ENCODE measurements at places on chromosomes 2 and 18. TPM values are rescaled to one million over a fixed set of nuclear protein-coding genes. Genes with fewer than 3 reads are reported as not detected.

GRCh38 chr2:139177041-139177440 lies 396.9 kb upstream of the NXPH2 start:
- DNase-seq = no peak

- DNase-seq = no peak
These were observed 32.5 kb upstream of the RMDN2 start for GRCh38 chr2:37892436-37893114.

DNA sequence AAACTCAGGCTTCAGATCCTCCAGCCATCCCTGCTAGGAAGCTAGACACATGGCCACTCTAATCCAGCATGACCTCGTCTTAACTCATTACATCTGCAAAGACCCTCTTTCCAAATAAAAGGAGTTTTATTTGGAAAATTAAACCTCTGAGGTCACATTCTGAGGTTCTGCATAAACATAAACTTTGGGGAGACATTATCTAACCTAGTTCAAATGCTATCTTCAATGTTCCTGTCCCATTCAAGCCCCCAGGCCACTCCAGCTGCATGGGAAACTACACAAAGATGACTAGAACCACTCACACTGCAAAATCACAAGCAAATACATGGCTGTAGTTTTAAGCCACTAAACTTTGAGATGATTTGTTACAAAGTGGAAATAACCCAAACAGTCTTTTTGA lies 99.0 kb upstream of the RNF152 start:
- no peak for DNase-seq

- DNase-seq = no peak
These were observed 3.4 kb downstream of the FZD7 start for GRCh38 chr2:202037086-202037485.

- no peak for DNase-seq
These were observed 4.1 kb upstream of the WNT6 start for GRCh38 chr2:218855305-218856166.

DNA sequence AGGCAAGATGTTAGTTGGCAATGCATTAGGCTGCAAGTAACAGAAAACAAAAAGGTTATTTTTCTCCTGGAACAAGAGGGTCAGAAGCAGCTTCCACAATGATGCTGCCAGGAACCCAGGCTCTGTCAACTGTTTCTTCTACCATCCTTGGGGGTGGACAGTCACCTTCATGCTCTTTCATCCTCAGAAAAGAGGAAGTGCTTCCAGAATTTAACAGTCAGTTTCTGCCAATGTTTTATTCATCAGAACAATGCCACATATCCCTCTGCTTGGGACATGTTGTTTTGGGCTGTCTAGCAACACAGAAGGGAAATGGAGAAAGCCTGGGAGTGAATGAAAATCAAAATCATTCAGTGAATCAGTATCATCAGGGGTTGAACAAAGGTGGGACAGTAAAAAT lies 7.1 kb downstream of the TMEM182 start:
- no peak for DNase-seq

Gene ERMN
- total RNA-seq = 0.70 TPM

DNA sequence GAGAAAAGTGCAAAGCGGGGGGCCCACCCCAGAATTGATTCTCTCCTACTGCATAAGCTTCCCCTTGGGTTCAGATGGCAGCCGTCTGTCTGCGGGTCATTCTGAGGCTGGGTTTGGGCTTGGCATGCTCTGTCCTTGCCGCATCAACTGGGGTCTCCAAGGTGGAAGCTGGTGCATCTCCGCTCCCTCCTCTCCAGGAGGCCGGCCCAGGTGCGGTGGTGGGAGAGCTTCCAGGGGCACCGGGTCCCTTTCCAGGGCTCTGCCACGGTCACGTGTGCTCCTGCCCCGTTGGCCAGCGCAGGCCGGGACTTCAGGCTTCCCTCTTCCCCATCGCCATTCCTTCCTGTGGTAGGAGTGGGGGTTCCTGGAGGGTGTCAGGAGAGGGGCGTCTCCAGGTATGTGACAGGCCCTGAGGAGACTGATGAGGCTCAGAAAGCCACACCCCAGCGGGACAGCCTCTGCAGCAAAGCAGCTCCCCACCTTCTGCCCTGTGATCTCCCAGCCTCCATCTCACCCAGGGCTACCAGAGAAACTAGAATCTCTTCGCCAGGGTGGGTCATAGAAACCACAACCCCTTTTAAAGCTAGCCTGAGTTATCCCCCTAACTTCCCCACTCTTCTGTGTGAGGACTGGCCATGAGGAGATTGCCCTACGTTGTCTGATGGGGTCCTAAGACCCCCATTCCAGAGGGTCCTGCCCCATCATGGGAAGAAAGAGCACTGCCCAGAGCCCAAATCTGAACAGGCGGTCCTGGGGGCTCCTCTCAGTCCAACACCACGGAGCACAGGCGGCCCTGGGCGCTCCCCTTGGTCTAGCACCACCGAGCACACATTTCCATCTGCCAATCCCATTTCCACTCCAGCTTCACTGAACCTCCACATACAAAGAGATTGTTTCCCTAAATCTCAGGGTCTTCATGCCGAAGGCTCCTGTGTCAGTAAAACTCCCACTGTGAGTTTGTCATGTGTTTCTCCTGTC lies 76.6 kb downstream of the SLC66A2 start:
- no peak for DNase-seq

GRCh38 chr18:61031626-61032025 lies 301.6 kb upstream of the CDH20 start:
- no peak for DNase-seq

DNA sequence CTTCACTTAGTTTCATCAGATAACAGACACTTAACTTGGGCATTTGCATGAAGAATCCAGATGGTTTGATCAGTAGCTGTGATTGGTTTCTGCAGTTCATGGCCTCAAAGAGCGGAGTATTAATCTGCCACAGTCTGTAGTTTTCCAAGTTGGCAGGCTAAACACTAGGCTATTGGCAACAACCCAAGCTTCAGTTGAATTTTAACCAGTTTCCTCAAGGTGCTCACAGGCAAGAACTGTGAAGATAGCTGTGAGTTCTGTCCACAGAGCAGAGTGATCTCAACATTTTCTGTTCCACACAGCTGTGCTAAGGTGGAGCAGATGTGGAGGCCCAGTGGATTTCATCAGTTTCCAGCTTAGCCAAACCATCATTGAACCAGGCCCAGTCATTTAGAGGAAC lies 469.5 kb upstream of the LINC00305 start:
- no peak for DNase-seq
